ENCODE measurements at places on chromosomes 3 and 15. TPM values are rescaled to one million over a fixed set of nuclear protein-coding genes. Genes with fewer than 3 reads are reported as not detected.

Gene CISH
- total RNA-seq, result 19.8 TPM

Gene CHMP2B
- 22.1 TPM for total RNA-seq

Gene NGRN
- total RNA-seq, result 27.8 TPM

Gene UBAP1L
- total RNA-seq, result 4.6 TPM

Gene QTRT2
- 15.8 TPM for total RNA-seq

Gene CHRNA7
- total RNA-seq, result 4.4 TPM

Gene ANKRD63
- total RNA-seq, result not detected

Gene GOLGA8M
- not detected for total RNA-seq

Gene ZNF609
- 17.9 TPM for total RNA-seq

DNA sequence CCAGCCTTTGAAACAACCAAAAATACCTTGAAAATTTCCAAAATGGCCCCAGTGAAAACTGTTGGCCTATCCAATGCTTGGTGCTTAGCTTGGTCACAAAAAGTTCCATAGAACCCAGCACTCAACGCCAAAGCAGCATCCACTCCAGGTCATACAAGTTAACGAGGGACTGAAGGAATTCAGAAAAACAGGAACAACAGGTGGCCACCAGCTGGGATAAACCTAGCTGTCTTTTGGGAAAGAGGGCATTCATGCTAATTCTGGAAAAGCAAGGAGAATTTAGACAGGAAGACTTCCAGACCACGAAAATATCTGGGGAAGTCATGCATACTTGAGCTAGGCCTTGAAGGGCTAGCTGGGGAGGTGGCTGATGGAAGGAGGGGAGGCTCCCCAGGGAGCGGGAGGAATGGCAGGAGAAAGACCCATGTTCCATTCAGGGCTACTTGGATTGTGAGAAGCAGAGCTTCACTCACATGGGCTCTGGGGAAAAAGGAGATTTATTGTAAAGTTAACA lies 28.6 kb downstream of the COLQ start:
- peaks cover 6% of the 10 kb centered on the region for H3K4me1 ChIP-seq
- DNase-seq, result no peak
- no peaks in the 10 kb centered on the region for H3K36me3 ChIP-seq

DNA sequence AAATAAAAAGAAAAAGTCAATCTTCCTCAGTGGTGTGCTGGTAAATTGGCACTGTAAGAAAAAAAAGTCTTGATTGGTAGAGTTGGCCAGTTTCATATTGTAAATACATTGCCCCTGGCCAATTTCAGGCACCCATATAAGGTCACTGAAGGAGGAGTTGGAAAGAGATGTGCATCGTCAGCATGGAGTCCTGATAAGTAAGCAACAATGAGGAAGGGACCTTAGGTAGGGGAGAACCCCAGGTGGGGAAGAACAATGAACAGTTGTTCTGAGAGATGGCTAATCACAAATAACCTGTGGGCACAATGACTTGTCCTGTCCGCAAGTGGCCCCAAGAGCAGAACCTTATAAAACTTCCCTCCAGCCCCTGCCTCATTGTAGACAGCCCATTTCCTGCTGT lies 8.6 kb upstream of the CYP8B1 start:
- H3K27ac ChIP-seq, result no peak overlapping the region
- no peak for DNase-seq
- no peaks in the 10 kb centered on the region for H3K36me3 ChIP-seq
- H3K27me3 ChIP-seq, result no peaks in the 10 kb centered on the region
- H3K4me1 ChIP-seq, result peaks cover 9% of the 10 kb centered on the region
- no peak overlapping the region for H3K4me3 ChIP-seq

GRCh38 chr15:32721596-32721995 lies 3.8 kb downstream of the GREM1 start:
- H3K4me3 ChIP-seq, result no peak overlapping the region
- DNase-seq, result no peak
- H3K27me3 ChIP-seq, result no peaks in the 10 kb centered on the region
- H3K27ac ChIP-seq, result no peak overlapping the region

- DNase-seq, result no peak
- H3K27me3 ChIP-seq, result no peaks in the 10 kb centered on the region
- H3K36me3 ChIP-seq, result no peaks in the 10 kb centered on the region
- H3K4me3 ChIP-seq, result no peak overlapping the region
Observed at GRCh38 chr15:24318981-24319380, 356.6 kb upstream of the NPAP1 start.

DNA sequence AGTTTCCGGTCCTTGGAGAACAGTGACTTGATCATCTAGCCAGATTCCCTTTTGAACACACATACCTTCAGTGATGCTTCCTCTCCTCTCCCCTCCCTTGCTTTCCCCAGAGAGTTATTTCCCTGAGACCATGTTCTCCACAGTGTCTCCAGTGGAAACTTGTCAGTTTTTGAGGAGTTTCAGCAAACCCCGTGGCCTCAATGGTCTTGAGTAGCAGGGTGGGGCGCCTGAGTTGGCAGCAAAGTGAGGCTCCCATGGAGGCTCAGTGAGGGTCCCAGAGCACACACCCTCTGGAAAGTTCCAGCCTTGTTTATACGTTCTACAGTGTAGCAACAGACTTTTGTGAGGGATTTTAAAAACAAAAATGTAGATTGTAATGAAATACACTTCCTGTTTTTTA lies 135.1 kb downstream of the LRRC28 start:
- H3K4me1 ChIP-seq, result no peaks in the 10 kb centered on the region
- no peak for DNase-seq
- H3K27me3 ChIP-seq, result no peaks in the 10 kb centered on the region

DNA sequence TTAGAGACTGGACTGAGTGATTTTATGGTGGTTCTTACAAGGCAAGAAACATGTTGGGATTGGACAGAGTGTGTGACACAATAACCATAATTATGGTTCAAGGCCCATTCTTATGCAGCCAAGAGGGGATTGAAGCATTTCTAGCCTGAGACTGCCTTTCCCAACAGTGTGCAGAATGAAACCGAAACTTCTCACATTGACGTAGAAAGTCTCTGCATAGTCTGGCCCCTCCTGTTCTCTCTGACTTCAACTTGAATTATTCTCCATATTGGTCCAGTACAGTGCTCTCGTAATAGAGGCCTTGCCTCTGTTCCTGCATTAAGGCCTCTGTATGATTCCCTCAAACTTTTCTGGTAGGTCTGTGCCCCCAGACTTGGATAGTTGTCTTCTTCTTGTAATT lies 138.3 kb downstream of the DIPK2A start:
- peaks cover 15% of the 10 kb centered on the region for H3K4me1 ChIP-seq
- no peaks in the 10 kb centered on the region for H3K27me3 ChIP-seq

GRCh38 chr15:69060744-69061143 lies 46.2 kb downstream of the NOX5 start:
- H3K4me1 ChIP-seq, result peaks cover 7% of the 10 kb centered on the region
- no peaks in the 10 kb centered on the region for H3K27me3 ChIP-seq
- DNase-seq, result no peak
- no peak overlapping the region for H3K4me3 ChIP-seq
- H3K27ac ChIP-seq, result no peak overlapping the region

- H3K4me1 ChIP-seq, result no peaks in the 10 kb centered on the region
- no peak overlapping the region for H3K4me3 ChIP-seq
- no peaks in the 10 kb centered on the region for H3K36me3 ChIP-seq
- no peak overlapping the region for H3K27ac ChIP-seq
- no peak for DNase-seq
- no peaks in the 10 kb centered on the region for H3K27me3 ChIP-seq
Observed at GRCh38 chr15:99324082-99324620, 72.9 kb downstream of the LRRC28 start.

GRCh38 chr3:128970740-128971047 lies 23.2 kb downstream of the CFAP92 start:
- H3K36me3 ChIP-seq, result no peaks in the 10 kb centered on the region
- H3K4me3 ChIP-seq, result no peak overlapping the region
- no peaks in the 10 kb centered on the region for H3K27me3 ChIP-seq
- DNase-seq, result no peak
- no peak overlapping the region for H3K27ac ChIP-seq
- H3K4me1 ChIP-seq, result no peaks in the 10 kb centered on the region

GRCh38 chr15:63111481-63111880 lies 10.2 kb upstream of the LACTB start:
- no peak for DNase-seq
- no peak overlapping the region for H3K4me3 ChIP-seq
- no peak overlapping the region for H3K27ac ChIP-seq
- no peaks in the 10 kb centered on the region for H3K4me1 ChIP-seq

- no peak overlapping the region for H3K27ac ChIP-seq
- no peaks in the 10 kb centered on the region for H3K27me3 ChIP-seq
- H3K36me3 ChIP-seq, result no peaks in the 10 kb centered on the region
- no peak overlapping the region for H3K4me3 ChIP-seq
- H3K4me1 ChIP-seq, result peaks cover 9% of the 10 kb centered on the region
Observed at GRCh38 chr15:101494251-101494796, 4.8 kb upstream of the PCSK6 start.

DNA sequence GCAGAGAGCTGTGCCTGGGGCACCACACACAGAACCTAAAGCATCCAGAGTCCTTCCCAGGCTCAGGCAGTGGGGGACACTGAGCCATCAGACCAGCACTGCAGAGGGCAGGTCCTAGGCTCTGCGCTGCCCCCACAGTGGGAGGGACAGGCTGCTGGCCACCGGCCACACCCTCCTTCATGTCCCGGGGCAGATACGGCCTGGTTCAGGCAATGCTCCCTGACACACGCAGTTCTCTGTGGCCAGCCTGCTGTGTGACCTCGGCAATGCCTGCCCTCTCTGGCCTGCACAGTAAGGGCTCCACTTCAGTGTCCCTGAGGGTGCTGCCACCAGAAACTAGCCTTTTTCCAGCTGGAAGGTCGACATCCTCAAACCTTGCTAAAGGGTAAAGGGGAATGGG lies 12.4 kb downstream of the LINGO1 start:
- H3K27me3 ChIP-seq, result no peaks in the 10 kb centered on the region
- peaks cover 5% of the 10 kb centered on the region for H3K4me1 ChIP-seq
- no peak for DNase-seq
- H3K27ac ChIP-seq, result no peak overlapping the region
- no peaks in the 10 kb centered on the region for H3K36me3 ChIP-seq

DNA sequence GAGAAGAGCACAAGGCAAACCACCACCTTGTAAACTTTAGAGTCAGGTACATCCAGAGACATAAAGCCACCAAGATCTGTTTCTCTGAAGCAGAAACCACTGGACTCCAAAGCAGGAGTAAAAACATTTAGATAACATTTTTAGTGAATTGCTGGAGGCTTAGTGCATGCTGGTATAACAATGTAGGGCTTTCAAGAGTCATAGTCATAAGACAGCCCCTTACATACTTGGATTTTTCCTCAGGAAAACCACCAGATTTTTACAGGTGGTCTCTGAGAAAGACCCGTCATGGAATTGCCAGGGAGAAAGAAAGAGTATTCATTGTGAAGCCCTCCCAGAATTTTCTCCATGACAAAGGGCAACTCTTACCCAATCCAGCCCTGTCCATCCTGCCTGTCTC lies 434.5 kb upstream of the NAALADL2 start:
- H3K4me3 ChIP-seq, result no peak overlapping the region
- H3K27ac ChIP-seq, result no peak overlapping the region
- H3K36me3 ChIP-seq, result no peaks in the 10 kb centered on the region
- H3K4me1 ChIP-seq, result no peaks in the 10 kb centered on the region

DNA sequence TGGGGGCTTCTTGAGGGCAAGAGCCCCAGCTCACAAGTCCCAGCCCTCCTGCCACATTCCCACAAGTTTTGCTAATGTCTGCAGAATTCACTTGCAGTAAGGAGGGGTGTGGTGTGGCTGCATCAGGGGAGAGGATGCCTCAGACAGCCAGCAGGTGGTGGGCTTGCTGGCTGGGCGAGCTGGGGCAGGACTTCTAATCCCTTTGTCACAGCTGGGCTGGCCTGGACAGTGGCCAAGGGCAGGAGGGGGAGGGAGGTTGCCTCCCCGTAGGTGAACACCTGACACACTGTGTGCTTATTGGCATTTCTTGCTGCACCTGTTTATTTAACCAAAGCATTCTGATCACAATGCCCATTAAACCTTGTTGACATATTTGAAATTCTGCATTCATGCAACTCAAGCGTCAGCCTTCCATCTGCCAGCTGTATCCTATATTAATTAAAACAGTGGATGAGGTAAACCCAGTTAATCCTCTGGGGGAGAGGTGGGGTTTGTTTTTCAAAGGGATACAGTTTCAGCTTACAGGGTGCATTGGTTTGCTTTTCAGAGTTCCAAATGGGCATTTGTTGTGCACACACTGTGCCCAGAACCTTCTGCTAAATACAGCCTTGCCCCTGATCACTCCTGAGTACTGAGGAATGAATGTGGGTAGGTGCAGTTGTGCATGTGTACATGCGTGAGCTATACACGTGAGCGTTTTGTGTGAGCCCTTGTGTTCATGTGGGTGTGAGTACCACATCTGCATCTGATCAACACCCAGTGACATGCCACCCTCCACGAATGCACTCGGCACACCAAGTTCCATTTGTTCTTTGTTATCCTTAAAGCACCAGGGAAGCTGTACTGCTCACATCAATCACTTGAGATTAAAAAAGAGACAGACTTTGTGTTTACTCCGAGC lies 268.7 kb downstream of the XXYLT1 start:
- DNase-seq, result peak; percentile 62
- H3K27me3 ChIP-seq, result no peaks in the 10 kb centered on the region
- H3K4me1 ChIP-seq, result peaks cover 8% of the 10 kb centered on the region
- no peak overlapping the region for H3K27ac ChIP-seq

DNA sequence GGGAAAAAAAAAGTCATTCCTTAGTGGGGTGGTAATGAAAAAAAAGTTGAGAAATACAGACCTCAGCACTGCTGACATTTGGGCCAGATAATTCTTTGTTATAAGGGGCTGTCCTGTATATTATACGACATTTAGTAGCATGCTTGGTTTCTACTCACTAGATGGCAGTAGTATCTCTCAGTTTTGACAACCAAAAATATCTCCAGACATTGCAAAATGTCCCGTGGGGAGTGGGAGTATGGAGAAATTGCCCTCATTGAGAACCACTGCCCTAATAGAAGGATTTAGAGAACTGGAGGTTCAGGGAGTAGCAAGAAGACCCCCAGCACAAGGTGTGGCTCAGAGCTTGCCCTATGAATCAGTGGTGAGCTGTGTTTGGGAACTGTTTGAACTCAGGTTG lies 28.6 kb upstream of the TEX264 start:
- no peaks in the 10 kb centered on the region for H3K27me3 ChIP-seq
- H3K4me1 ChIP-seq, result no peaks in the 10 kb centered on the region
- H3K36me3 ChIP-seq, result peaks cover 42% of the 10 kb centered on the region
- H3K4me3 ChIP-seq, result no peak overlapping the region

DNA sequence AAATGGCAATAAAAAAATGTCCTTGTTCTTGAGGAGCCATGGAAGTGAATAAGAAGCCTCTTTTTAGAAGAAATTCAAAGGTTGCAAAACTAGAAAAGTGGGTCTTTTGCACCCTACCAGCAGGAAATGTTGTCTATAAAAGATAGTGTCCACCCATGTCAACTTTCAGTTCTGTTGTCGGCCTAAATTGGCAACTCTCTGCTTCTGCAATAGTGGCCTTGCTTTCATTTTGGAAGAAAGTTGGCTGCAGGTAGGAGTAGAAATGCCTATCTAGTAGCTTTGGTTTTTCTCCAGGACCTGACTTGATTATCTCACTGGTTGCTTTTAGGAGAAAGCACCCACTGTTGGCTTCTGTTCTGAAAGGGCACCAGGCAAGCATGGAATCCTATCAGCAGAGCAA lies 85.4 kb downstream of the TMEM108 start:
- no peak overlapping the region for H3K27ac ChIP-seq
- no peak overlapping the region for H3K4me3 ChIP-seq
- H3K27me3 ChIP-seq, result no peaks in the 10 kb centered on the region

- H3K4me1 ChIP-seq, result no peaks in the 10 kb centered on the region
- no peaks in the 10 kb centered on the region for H3K27me3 ChIP-seq
- no peaks in the 10 kb centered on the region for H3K36me3 ChIP-seq
Observed at GRCh38 chr15:50064673-50065072, 54.4 kb downstream of the ATP8B4 start.

GRCh38 chr3:180049391-180049790 lies 12.7 kb upstream of the PEX5L start:
- no peaks in the 10 kb centered on the region for H3K36me3 ChIP-seq
- H3K4me3 ChIP-seq, result no peak overlapping the region
- peaks cover 38% of the 10 kb centered on the region for H3K4me1 ChIP-seq
- peak overlapping the region; percentile 78 for H3K27ac ChIP-seq
- peak; percentile 39 for DNase-seq
